ENCODE measurements at places on chromosomes 11 and 22.

- DNase-seq: no peak
Observed at GRCh38 chr11:14308114-14308896, 50.7 kb downstream of the RRAS2 start.

- no peak for DNase-seq
Observed at GRCh38 chr11:859394-860131, 16.9 kb downstream of the TSPAN4 start.

DNA sequence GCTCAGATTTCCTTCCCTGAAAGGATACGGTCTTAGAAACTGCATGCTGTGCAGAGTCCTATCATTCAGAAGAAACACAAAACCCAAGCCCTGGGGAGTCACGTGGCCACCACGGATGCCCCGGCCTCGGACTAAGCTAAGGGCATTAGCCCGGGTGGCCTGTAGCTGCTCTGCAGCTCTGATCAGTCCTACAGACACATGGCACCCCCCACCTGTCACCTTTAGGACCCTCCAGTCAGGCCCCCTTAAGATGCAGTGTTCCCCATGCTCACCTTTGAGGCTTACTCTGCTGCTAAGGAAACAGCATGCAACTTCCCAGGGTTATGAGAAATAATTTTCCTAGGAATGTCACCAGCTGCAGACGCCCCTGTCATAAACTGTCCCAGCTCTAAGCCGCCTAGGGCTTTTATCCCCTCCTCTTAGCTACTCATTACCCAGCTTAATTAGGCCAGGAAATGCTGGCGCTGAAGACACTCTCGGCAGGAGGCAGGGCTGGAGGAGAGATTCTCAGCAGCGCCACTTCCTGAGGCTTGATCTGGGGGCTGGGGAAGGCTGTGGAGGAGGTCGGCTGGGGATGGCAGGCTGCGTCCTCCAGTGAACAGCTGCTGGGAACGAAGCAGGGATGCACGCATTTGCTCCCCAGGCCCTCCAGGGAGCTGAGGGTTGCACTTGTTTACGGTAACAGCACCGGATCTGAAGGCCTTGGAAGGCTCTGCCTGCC is 47.2 kb upstream of the ADA2 start:
- peak; percentile 11 for DNase-seq

DNA sequence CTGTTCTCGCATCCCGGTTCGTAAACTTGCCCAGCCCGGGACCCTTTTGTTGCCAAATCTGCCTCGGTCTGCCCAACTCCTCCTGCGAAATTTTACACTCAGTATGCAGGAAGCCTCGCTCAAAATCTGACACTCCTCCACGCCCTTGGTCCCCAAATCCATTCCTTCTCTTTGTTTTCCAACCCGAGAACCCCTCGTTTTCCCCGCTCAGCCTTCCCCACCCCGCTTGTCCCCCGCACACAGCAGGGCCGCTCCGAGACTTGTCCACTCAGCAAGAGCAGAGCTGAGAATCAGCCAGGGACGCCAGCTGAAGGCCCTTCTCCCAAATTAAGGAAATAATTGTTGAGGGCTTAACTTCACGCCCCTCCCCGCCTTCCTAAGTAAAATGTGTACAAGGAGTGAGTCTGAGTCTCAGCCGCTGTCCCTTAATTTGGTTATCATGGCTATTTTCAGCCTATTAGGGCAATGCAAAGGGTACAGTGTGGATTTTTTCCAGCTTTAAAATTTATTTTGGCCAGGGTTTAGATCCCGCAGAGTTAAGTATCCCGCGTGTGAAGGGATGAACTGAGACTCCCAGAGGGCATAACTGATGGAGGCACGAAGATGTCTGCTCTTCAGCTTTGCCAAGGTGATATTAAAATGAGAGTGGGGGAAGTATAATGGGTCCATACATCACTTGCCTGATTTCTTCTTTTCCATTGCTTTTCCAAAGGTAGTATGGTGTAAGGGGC is 581 bp upstream of the FBXO3 start:
- no peak for DNase-seq

DNA sequence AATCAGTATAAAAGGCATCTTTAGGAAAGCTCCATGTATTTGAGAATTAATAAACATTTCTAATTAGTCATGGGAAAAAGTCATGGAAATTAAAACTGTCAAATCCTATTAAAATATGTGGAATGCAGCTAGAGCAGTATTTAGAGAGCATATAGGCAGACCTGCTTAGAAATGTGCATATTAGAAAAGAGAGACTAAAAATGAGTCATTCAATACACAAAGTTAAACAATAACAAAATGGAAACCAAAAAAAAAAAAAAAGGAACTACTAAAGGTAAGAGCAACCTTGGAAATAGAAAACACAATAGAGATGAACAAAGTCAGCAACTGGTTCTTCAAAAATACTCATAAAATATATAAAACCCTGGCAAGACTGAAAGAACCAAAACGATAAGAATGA is 59.7 kb upstream of the RASSF10 start:
- DNase-seq: no peak

GRCh38 chr11:14642453-14642852 is 1.2 kb upstream of the PDE3B start:
- no peak for DNase-seq

DNA sequence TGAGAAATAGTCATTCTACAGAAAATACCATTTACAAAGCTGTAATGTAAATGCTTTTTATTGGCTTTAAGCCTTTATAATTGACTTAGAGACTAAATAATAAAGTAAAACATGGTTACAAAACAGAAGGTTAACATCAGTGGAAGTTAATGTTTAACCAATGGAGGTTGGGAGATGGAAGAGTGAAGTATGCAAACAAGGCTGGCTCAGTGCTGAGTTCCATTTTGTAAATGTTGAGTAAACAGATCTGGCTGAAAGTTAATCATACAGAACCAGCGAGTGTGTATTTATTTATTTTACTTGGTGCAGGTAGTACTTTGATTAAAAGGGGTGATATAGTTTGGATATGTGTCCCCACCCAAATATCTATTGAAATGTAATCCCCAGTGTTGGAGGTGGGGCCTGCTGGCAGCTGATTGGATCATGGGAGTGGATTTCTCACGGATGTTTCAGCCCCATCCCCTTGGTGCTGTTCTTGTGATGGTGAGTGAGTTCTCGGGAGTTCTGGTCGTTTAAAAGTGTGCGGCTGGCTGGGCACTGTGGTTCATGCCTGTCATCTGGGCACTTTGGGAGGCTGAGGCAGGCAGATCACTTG is 827.4 kb downstream of the OPCML start:
- DNase-seq: no peak

DNA sequence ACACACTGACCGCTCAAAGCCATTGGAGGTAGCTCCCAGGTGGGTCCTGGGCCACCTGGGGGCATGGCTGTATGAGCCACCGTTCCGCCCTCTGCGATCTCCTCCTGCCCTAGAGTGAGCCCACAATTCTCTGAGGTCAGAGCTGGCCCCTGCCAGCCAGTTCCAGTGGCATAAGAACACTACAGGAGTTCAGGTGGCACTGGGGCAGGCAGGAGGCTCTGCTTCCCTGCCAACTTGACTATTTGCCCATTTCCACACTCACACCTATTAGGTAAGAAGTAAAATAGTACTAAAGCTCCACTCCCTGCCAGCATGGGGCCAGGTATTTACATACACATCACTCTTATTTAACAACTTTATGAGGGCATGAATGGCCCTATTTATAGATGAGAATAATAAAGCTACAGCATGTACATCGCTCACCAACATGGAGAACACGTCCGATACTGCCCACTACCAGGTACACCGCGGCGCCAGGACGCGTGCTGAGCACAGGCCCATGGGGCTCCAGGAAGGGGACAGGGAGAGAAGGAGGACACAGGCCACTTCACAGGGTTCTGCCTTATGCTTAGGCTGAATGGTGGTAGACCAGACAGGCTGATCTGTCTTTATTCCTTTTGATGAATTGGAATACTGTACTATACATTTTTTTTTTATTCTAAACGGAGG is 26.2 kb downstream of the PISD start:
- no peak for DNase-seq

- DNase-seq: no peak
Observed at GRCh38 chr11:104003491-104003890, 32.9 kb upstream of the DDI1 start.

DNA sequence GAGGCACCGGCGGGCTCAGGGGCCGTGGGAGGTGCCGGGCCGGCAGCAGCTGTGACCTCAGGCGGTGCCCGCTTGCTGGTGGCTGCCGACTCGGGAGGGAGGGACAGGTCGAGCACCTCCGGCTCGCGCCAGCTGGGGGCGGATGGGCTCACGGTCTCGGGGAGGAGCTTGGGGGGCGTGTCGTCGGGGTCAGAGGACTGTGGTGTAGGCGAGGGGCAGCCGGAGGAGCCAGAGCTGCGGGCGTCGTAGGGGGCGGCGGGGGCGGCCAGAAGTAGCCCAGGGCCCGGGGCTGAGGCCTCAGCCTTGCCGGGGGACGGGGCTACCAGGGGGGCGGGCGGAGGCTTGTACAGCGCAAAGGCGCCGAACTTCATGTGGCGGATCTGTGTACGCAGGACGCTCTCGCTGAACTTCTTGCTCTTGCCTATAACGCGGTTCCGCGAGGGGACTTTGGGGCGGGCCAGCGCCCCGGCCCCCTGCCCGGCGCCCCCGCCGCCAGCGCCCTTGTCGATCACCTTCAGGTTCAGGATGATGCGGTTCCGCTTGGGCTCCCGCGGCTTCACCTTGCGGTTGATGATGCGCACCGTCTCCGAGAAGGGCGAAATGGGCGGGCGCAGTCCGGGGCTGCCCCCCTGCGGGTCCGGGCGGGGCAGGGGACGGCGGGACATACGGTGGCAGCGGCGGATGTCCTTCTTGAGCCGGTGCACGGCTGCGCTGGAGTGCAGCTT is 5.5 kb downstream of the CBX6 start:
- no peak for DNase-seq

DNA sequence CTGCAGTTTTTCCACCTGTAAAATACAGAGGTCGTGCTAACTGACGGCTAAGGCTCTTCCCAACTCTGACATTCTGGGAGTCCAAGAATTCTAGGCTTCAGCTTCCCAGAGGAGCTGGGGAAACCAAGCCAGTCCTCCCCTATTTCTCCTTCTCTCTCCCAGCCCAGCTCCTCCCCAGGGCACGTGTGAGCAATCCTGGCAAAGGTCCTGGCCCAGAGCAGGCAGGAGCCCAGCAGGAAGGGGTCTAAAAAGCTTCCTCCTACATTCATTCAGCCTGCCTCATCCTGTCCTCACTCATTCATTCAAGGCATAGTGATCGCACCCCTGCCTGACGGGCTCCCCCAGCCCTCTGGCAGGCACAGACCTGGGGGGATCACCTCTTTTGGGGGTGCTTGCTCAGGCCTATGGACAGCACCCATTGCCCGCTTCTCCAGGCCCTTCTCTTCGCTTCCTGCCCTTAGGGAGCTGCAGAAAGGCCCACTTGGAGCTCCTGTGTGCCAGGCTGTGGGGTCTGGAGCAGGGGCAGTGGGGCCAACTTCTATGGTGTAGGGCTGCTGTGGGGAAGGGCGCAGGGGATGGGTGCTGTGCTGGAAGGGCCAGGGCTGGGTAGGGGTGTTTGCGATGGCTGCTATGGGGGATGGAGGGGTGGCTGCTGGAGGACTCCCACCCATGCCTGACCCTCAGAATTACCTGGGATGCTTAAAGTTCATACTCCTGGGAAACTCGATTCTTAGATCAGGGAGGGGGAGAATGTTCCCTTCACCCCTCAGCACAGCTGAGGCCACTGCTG is 9.8 kb downstream of the KCNC1 start:
- no peak for DNase-seq

GRCh38 chr11:132217856-132218255 is 847.4 kb downstream of the NTM start:
- no peak for DNase-seq

- no peak for DNase-seq
Observed at GRCh38 chr11:73003088-73003487, 139.0 kb downstream of the FCHSD2 start.

GRCh38 chr11:8138526-8138925 is 30.3 kb downstream of the RIC3 start:
- no peak for DNase-seq

- DNase-seq: no peak
Observed at GRCh38 chr11:42975180-42975529, 336.6 kb upstream of the API5 start.

DNA sequence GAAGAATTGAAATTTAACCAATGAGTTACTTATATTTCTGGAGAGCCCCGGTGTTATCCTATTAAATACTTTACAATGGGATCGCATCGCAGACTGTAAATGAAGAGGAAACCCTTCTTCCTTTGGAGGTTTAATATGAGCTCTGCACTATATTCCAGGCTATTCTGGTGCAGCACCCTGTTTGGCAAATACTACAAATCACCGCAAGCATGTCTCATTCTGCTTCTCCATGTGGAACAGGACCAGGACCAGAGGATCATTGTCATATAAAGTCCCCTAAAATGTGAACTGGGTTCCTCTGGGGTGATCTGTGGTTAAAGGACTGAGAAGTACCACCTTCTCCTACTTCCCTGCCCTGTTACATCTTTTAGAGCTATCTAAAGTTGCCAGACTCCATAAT is 703.7 kb downstream of the DLG2 start:
- no peak for DNase-seq

GRCh38 chr11:119361056-119361787 is 14.7 kb upstream of the MFRP start:
- DNase-seq: no peak

- DNase-seq: no peak
Observed at GRCh38 chr22:48688366-48688765, 1139.3 kb downstream of the BRD1 start.

DNA sequence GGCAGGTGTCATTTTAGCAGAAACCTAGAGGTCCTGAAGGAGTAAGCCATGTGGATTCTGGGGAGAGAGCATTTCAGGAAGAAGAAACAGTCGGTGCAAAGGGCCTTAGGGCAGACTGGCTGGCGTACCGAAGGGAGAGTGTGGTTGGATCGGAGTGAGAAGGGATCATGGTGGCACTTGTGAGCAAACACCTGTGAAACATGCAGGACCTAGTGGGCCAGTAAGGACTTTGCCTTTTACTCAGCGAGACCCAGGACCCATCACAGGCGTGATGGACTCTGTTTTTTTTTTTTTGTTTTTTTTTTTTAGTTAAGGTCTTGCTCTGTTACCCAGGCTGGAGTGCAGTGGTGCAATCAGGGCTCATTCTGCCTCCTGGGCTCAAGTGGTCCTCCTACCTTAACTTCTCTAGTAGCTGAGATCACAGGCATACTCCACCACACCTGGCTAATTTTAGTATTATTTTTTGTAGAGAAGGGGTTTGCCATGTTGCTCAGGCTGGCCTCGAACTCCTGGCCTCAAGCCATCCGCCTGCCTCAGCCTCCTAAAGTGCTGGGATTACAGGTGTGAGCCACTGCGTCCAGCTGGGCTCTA is 3.5 kb upstream of the TSGA10IP start:
- DNase-seq: no peak

GRCh38 chr11:7690648-7691047 is 15.6 kb downstream of the OVCH2 start:
- no peak for DNase-seq

- no peak for DNase-seq
Observed at GRCh38 chr11:124174001-124174583, 9.1 kb upstream of the OR10D3 start.

DNA sequence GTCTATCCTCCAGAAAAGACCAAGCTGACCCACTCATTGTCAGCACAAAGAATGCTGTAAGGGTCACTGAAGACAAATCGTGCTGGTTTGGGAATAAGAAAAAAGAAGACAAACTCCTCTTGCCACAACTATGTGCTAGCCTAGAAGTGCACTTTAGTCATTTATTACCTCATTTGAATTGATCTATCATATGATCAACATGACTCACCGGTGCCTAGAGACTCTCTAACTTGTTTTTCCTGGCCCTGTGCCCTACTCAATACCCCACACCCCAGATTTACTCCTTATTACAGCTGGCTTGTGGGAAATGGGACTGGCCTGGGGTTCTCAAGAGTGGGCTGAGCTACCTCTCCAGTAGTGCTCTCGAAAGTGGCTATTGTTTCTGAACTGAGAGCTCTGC is 35.9 kb upstream of the HORMAD2 start:
- no peak for DNase-seq

All from activated T-helper 1 cell treated with anti-CD3 and anti-CD28 coated beads, Interleukin-2, amount 50 U/mL, for 16 hours (primary cell).